ENCODE measurements at places on chromosomes 5 and 9.

DNA sequence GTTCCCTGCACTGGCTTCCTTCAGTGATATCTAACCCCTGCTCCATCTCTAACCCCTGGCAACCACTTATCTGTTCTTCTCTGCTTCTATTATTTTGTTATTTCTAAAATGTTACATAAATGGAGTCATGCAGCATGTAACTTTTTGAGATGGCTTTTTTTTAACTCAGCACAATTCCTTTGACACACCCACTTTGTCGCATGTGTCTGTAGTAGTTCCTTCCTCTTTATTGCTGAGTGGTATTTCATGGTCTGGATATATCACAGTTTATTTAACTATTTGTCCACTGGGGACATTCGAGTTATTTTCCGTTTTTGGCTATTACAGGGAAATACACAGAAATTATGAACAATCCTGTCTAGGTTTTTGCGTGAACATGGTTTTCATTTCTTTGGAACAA, 200.2 kb downstream of the TRIO start:
- DNase-seq, result no peak

GRCh38 chr9:125343518-125344275, 82.1 kb downstream of the GAPVD1 start:
- peak; percentile 50 for DNase-seq

DNA sequence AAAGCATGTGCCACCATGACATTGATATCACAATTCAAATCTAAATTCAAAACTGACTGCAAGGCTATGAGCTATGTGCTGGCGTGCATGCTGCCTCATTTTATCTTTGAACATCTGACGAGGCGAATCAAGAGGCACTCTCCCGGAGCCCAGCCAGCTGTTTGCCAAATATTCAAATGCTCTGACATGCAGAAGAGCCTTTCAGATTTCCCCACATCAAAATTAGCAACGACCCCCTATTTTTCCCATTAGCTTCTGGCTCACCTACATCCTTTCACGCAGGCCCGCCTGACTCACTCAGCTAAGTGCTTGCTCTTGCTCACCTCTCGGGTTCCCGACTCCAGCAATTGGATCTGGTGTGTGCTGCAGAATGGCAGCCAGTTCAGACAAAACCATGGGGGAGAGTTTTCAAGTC, 159.0 kb downstream of the NR2F1-AS1 start:
- DNase-seq, result no peak

DNA sequence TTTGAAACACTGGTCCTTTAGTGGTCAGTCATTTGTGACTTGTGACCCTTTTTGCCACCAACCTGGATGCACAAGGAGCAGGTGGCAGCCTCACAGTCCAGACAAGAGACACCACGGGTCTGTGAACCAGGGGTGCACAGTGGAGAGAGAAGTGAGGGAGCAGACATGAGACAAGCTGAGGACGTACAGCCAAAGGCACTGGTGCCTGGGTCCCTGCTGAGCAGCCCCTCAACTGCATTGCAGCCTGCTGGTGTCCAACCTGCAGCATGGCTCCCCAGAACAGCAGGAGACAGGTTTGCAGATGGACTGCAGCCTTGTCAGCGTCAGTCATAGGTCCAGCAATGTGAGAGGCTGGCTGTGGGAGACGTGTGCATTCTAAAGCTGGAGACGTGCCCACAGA, 124.2 kb upstream of the FSTL4 start:
- no peak for DNase-seq

DNA sequence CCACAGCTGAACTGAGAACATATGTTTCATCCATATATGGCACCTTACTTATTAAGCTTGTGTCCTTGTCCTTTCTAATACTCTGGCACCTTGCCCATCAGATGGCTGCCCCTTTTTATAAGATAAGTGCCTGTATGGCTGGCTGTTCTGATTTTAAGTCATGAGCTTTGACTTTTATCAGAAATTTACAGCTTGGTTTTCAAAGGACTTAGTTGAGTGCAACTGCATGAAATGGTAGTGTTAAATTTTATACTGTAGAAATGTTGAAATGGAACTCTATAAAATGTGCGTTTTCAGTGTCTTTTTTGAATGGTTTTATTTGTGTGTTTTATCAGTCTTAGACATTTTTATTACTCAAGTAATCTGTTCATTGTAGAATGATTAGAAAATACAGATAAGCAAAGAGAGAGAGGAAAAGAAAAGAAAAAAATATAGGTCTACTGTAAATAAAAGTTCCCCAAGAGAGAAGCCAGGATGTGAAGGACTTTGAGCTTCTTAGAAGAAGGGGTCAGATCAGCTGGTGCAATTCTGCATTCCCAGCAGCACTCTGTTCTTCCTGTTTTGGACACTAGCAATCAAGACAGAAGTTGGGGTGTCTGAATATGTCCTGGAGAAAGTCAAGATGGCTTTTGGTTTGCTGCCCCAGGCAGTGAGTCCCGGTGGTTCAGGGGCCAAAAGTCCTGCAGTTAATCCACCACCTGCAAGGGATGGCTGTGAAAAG, 38.9 kb downstream of the ARHGAP26 start:
- no peak for DNase-seq

DNA sequence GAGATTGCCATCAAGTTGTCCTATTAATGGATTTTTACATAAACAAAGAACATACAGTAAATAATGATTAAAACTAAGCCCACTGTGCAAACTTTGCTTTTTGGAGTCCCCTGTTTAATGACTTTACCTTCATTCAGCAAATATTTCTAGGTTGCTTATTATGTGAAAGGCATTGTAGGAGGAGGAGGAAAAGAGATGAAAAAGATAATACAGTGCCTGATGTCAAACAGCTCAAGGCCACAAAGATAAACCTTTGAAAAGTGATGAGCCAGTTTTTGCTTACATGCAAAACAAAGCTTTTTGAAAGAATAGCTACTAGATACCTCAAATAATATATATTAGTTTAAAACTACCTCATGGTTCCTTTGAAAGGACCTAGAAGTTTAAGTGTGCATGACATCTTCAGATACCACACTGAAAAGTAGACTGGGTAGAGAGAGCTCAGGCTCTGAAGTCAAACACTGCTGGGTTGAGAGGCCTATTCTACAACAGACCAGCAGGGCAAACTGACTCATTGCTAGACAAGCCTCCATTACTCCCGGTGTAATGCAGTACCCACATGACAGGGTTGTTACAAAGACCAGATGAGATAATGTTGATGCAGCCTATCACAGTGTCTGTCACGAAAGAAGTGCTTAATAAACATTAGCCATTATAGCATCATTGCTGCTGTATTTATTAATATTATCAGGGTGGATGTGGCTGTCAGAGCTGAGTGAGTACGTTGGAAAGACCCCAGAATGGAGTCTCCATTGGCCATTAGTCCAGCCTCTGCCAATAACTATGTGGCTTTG, 11.8 kb downstream of the DEPDC1B start:
- DNase-seq, result peak; percentile 71

DNA sequence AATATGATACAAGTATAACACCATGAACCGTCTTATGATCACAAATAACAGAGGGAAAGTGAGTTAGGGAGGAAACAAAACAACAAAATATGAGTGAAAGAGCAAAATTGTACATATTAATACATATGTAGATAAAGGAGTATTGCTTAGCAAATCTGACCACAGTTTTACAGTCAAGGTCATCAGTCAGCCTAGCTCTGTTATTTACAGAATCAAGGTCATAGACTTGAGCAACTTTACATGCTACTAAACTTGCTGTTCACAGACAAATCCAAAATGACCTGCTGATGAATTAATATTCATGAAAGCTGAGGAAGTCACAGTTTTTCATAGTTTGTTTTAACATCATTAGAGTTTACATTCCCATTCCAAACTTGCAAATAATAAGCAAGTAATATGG, 1387.7 kb upstream of the ACO1 start:
- DNase-seq, result no peak

DNA sequence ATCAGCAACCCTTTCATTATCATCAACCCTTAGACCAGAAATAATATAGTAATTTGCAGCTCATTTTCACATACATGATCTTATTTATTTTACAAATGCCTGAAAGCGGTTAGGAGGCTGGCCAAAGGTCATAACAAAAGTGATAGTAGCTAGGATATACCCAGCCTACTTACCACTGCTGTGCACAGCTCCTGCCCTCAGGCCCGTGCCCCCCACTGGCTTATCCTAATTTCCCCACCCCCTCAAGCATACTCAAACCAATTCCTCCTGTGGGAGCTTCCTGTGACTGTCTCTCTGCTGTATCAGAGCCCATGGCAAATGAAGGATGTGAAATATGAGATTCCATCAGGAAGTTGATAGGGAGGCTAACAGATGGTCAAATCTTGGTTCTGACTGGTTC, 14.8 kb downstream of the FAM219A start:
- no peak for DNase-seq

- no peak for DNase-seq
Observed at GRCh38 chr5:97979740-97980139, 793.7 kb upstream of the RGMB start.

DNA sequence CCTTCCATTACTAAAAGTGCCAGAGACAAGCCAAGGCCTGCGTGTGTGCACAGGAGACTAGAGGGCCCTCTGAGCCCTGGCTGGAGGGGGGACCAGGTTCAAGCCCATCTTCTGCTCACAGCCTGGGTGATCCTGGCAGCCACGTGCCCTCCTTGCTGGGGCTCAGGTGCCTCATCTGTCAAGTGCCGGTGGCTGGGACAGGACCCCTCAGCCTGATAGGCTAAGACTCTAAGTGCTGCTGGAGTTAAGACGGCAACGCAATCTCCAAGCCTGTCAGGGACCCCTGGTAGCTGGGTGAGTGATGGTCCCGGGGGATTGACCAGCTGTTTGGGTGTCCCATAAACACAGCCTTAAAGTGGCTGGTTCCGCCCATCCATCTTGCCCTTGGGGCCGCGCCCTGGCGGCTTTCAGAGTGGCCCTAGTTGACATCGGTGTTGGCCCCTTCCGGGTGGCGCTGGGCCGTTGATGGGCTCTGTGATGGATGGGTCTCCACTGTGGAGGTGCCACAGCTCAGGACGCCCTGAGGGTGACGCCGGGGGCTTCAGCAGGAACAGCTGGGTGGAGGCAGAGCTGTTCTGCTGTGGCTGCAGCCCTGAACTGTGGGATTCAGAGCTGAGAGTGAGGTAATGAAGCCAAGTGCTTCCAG, 136.2 kb downstream of the BARX1 start:
- DNase-seq, result no peak

DNA sequence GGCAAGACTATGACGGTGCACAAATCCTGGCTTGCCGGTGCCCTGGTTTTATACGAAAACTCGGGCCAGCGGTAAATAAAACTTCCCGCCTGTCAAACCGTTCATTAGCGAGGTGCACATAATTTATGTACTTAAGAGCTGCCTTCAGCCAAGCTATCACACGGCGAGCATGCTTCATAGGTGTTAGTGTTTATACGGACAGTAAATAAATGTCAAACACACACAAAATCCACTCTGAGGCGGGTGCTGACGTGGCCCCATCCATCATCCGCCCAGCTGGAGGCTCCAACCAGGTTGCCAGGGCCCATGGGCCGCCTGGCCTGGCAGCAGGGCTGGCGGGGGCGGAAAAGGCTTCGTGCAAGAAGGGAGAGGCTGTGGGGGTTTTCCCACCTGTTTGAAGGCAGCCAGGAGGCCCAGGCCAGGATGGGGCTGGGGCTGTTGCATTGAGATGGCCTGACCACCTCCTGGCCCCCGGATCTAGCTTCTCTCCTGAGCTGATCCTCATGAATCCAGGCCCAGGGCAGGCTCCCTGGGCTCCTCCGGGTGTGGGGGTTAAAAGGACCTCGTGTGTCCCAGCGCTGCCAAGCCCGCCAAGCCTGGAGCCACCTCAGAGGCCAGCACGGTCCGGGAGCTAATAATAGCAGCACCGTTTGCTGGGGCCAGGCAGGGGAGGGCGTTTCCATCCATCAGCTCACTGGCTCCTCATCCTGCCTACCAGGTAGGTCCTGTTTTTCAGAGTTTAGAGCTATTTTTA, 43.2 kb downstream of the BARX1 start:
- no peak for DNase-seq

GRCh38 chr5:107766439-107766838, 95.7 kb upstream of the EFNA5 start:
- no peak for DNase-seq

- DNase-seq, result no peak
Observed at GRCh38 chr5:122967085-122967484, 69.4 kb downstream of the PPIC start.

DNA sequence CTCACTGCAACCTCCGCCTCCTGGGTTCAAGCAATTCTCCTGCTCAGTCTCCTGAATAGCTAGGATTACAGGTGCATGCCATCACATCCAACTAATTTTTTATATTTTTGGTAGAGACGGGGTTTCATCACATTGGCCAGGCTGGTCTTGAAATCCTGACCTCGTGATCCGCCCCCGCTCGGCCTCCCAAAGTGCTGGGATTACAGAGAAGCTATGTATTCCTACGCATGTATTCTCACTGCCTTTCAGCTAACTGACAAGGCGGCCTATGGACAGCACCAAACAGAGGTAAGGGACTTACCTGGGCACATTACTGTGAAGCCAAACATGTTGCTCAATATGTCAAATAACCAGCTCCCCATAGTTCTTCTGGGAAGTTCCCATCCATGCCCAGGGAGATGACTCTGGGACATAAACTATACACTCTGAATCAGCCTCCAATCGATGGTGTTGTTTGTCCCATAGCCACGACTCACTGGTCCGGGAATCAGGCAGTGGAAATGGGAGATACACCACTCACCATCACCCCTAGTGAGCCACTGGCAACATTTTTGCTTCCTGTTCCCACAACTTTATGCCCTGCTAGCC, 114.6 kb downstream of the SYK start:
- peak; percentile 13 for DNase-seq

DNA sequence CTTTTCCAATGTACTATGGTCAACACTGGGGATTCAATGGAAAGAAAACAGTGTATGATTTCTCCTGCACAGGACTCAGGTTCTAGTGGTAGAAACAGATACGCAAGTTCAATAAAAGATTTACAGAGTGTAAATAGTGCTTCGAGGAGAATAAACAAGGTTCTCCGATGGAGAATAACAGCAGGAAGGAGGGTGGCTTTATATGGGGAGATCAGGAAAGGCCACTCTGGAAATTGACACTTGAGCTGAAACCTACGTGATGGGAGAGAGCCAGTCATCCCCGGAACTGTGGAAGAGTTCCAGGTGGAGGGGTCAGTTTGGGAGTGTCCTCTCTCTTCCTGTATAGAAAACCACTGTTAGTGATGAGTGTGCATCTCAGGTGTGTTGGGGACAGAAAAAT, 65.9 kb downstream of the GARNL3 start:
- DNase-seq, result no peak

GRCh38 chr9:68872026-68872501, 141.8 kb downstream of the PRKACG start:
- DNase-seq, result no peak

DNA sequence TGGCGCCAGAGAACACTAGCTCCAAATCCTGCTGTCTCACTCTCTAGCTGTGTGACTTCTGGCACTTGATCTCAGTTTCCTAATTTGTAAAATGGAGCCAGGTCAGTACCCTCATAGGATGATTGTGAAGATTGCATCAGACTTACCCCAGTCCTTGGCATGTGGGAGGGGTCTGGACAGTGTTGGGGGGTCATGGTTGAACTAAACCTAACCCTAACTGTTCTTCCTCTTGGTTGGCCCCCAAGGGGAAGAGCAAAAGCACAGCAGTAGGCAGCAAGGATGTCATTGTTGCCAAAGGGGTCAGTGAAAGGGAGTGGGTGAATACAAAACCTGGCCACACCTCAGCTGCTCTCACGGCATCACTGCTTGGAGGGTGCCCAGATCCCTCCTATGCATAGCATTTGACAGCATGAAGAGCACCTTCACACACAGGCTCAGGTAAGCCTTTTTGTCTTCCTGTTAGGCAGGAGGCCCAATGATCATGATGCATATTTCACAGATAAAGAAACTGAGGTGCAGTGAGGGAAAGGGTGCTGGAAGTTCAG, 15.7 kb upstream of the CXCL14 start:
- no peak for DNase-seq

Measured in ELR (cell line).